ELF-1 (cell line): ENCODE measurements at places on chromosomes 13 and 19.

GRCh38 chr13:28528848-28529247 lies 33.9 kb upstream of the FLT1 start:
- no peak for DNase-seq

DNA sequence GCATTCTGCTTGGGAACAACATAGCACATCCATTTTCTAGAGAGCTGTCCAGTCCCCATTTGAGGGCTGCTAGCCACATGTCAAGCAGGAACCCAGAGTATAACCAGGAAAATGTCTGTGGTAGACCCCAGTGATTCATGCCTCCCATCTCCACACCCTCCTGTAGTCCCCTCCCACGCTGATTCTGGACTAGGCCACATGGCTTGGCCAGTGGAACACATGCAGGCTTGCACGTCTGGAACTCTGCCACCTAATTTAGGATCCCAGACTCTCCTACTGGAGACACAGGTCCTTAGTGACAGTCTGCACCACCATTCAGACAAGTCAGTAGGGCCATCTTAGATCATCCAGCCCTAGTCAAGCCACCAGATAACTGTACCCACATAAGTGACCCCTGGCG lies 149.8 kb downstream of the ZIC5 start:
- DNase-seq, result no peak

DNA sequence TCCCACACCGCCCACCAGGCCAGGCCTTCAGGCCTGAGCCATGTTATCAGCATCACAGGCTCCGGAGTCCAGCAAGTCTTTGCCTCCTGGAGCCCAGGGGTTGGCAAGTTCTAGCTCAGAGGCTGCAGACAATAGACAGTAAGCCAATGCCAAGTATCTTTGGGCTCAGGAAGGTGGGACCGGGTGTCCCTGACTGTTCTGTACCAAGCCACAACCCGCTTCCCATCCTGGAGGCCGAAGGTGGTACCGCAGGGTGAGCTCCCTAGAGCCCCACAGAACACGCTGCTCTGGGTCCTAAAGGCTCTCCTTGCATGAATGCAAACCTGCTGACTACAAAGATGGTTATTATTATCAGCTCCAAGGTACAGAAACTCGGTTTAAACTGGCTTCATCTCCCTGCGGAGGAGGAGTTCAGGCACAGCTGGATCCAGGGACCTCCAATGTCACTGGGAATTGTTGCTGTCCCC lies 5.5 kb upstream of the FSTL3 start:
- DNase-seq, result no peak

- DNase-seq, result no peak
Measured at GRCh38 chr13:111895896-111896821, 170.8 kb upstream of the SOX1 start.

GRCh38 chr19:13966684-13967128 lies 14.4 kb downstream of the DCAF15 start:
- DNase-seq, result no peak

DNA sequence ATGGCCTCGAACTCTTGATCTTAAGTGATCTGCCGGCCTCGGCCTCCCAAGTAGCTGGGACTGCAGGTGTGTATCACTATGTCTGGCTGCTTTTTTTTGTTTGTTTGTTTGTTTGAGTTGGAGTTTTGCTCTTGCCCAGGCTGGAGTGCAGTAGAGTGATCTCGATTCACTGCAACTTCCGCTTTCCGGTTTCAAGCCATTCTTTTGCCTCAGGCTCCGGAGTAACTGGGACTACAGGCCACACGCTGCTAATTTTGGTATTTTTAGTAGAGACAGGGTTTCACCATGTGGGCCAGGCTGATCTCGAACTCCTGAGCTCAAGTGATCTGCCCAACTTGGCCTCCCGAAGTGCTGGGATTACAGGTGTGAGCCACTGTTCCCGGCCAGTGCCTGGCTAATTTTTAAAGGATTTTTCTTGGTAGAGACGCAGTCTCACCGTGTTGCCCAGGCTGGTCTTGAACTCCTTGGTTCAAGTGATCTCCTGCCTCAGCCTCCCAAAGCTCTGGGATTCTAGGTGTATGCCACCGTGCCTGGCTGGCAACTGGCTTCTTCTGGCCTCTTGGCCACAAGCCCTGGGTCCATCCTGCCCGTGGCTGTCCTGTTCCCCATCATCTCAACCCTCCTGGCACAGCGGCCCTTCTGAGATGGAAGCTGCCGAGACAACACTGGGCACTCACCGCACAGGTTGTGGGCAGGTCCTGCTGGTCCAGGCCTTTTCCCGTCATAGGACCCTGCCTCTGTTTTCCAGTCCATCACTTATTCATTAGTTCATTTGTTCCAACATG lies 11.5 kb downstream of the TECR start:
- no peak for DNase-seq

DNA sequence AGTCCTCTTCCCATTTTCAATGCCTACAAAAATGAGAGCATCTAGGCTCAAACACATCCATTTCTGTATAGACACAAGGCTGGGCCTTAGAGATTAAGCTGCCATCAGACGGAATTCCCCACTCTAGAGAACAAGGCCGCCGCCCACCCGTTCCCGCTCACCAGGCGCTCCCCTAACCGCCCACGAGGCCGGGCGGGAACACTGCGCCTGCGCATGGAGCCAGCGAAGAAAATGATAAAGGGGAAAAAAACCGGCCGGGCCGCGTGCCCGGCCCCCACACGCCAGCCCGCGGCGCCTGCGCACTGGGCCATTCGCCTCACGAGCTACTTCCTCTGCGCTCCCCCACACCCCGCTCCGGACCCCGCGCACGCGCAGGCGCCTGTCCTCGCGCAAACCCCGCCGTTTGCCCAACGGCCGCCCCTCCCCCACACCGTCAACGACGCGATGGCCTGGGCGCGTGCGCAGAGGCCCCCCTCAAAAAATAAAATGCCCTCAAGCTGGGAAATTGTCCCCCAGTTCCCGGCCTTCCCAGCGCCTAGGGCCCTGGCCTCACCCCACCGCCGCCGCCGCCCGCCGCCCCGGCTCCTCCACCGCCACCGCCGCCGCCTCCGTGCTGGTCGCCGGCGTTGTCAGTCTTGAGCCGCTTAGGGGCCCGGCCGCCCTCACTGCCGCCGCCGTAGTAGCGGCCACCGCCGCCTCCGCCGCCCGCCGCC lies 483 bp downstream of the HNRNPL start:
- peak; percentile 97 for DNase-seq

DNA sequence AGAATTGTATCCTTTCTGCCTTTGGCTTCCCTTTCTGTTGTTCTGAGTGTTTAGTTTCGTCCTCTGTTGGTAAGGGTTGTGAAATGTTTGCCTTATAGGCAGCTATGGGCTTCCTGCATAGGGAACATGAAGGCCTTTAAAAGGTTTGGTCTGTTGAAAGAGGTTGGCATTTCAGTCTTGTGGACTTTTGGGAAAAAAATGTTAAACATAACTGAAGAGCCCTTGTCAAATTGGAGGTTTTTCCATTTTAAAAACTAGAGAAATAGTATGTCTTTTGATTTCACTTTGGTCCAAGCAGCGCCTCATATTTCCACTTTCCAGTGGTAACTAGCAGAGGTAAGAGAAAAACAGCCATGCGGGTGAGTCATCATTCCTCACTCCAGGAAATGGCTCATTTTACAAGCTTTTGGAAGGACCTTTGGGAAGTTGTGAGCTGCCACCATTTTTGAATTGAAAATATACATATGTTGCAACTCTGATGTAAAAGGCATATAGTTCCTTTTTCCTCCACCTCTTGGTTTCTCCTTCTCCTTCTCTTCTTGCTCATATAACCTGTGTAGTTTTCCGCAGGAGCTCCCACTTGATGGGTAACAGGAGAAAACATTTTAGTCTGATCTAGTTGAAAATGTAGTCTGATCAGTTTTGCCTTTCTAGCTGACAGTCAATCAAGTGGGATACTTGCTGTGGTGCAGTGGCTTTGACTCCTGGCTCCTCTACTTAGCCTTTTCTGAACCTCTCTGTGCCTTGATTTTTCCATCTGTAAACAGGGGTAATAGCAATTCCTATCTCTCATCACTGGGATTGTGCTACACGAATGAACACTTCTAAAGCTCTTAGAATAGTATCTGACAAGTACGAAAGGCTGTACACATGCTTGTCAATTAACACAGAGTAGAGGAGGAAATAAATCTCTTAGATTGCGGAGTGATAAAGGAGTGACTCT lies 23.0 kb downstream of the GPC6 start:
- peak; percentile 33 for DNase-seq

DNA sequence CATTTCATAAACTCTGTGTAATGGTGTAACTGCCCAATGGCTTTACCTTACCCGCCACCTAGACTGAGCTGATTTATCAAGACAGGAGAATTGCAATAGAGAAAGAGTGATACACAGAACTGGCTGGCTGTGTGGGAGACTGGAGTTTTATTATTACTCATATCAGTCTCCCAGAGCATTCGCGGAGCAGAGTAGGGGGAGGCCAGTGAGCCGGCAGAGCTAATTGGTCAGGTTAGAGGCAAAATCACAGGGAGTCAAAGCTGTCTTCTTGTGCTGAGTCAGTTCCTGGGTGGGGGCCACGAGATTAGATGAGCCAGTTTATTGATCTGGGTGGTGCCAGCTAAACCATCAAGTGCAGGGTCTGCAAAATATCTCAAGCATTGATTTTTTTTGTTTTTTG lies 23.4 kb upstream of the SLITRK1 start:
- no peak for DNase-seq

DNA sequence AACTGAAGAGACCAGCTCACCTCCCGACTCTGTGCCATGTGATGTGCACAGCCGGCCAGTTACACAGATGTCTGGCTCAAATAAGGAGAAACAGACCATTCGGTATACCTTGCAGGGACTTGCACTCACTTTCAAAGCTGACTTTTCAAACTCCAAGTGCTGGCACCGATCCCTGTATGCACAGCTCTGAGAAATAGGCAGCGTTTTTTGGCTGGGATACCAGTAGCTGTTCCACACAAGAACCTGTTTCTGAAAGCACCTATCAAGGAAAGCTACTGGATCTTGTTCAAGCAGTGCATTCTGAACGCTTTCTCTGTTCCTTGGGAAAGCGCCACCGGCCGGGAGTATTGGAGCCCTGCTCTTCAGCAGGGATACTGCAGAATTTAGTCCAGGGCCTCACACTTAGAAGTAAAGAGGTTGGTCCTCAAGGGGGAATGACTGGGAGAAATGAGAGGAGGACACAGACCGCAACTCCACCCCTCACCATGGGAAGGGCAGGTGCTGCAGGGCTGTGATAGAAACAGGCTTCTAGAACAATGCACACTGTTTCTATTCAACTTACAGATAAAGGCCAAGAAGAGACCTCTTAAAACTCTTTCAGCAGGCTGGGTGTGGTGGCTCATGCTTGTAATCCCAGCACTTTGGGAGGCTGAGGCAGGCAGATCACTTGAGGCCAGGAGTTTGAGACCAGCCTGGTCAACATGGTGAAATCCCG lies 53.6 kb upstream of the PABPC3 start:
- DNase-seq, result no peak

- peak; percentile 69 for DNase-seq
Measured at GRCh38 chr13:111058796-111059506, 56.2 kb upstream of the ARHGEF7 start.

GRCh38 chr19:39795001-39795400 lies 16.3 kb downstream of the LEUTX start:
- DNase-seq, result no peak

GRCh38 chr13:111927181-111927540 lies 139.8 kb upstream of the SOX1 start:
- no peak for DNase-seq

- peak; percentile 47 for DNase-seq
Measured at GRCh38 chr19:39128516-39129079, 3.0 kb downstream of the PAK4 start.

DNA sequence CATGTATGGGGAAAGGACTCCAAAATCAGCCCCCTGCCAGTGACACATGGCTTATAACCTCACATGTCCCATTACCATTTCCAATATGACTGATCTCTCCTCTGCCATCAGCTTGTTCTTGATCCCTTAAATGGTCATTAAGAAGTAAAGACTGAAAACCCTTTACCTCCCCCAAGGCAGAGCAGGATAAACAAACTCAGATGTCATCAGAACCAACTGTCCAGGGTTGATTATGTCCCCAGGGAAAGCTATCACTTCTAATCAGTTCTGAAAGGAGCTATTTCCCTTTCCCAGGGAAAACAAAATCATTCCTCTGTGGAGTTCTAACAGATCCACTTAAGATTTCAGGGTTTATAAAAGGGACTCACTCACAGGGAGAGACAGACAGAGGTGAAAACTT lies 350.9 kb downstream of the SUCLA2 start:
- peak; percentile 7 for DNase-seq

GRCh38 chr19:51320280-51320657 lies 8.8 kb downstream of the IGLON5 start:
- no peak for DNase-seq

DNA sequence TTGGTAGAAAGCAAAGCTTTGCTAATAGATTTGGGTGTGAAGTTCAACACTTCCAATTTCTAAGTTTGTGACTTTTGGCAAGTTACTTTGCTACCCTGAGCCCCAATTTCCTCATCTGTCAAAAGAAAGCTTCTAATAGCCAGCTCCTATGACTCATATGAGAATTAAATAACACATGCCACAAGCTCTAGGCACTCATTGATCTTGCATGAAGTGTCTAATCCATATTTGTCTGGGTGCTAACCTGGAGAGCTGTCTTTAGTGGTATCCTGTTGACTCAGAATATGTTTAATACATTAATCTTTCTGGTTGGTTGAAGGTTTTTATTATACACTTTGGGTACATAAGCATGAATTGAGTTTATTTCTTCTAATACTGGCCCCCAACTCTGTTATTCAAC lies 188.8 kb downstream of the POSTN start:
- no peak for DNase-seq
